ENCODE measurements at places on chromosomes 11 and 22.
A peak's percentile ranks its signal among the peaks of the same experiment; 100 is the strongest.

DNA sequence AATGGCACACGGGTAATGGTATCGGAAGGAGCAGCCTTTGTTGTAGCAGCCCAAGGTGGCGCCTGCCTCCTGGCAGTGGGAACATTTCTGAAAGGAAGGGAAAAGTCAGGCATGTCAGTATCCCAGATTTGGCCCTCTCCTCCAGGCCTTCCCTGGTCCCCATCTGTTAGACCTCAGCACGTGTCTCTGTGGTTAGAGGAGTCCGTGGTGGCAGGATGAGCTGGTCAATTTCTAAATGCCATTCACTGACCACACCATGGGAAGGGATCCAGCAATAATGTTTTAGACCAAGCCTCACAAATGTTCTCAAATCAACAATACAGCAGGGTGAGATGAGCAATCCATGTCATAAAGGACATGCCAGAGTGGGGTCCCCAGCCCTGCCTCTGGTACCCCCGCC is 49.0 kb upstream of the CYP2D6 start:
- ATAC-seq = no peak

- ATAC-seq = peak; percentile 93
These were observed 3.2 kb upstream of the CSDC2 start for GRCh38 chr22:41557401-41558240.

GRCh38 chr11:1437500-1437899 is 47.8 kb downstream of the BRSK2 start:
- peak; percentile 79 for ATAC-seq

DNA sequence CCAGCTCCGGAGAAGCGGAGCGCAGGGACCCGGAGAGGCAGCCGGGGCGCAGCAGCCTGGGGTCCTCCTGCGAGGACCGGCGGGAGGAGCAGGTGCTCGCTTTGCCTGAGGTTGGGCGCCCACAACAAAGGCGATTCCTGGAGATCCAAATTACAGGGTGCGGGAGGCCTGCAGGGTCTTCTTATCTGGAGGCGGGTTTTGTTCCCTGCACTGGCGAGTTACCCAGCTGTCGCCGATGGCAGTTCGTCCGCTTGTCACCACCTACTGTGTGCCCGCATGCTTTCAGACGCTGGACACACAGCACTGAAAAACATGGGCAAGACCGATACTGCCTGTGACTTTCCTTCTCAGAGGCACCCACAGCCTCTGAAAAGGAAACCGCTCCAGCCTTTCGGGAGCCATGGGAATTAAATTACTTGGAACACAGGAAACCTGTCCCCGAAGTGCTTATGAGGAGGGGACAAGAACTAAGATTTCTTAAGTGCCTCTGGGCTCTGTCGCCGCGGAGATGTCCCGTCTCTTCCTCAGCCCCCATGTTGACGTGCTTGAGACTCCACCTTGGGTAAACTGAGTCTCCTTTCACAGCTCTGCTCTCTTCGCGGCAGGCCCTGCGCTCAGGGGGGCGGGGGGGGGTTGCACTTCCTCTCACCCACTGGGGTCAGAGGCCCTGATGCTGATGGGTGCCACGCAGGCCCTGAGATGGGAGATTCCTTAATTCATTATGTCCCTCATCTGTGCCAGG is 1.3 kb upstream of the ZFTA start:
- peak; percentile 5 for ATAC-seq

- ATAC-seq = no peak
These were observed 116.7 kb downstream of the RBFOX2 start for GRCh38 chr22:35911877-35912276.

GRCh38 chr22:45831394-45831793 is 145.6 kb downstream of the WNT7B start:
- ATAC-seq = no peak

DNA sequence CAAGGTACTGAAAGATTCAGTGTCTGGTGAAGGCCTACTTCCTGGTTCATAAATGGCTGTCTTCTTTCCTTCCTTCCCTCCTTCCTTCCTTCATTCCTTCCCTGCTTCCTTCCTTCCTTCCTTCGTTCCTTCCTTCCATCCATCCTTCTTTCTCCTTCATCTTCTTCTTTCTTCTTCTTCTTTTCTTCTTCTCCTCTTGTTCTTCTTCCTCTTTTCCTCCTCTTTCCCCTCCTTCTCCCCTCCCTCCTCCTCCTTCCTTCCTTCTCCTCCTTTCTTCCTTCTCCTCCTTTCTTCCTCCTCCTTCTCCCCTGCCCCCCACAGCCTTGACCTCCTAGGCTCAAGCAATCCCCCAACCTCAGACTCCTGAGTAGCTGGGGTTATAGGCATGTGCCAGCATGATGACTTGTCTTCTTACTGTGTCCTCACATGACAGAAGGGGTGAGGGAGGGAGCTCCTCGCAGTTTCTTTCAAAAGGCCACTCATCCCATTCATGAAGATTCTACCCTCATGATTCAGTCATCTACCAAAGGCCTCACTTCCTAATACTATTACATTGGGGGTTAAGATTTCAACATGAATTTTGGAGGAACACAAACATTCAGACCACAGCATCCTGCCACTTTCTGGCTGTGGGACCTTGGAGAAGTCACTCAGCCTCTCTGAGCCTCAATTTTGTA is 22.6 kb upstream of the CCDC134 start:
- ATAC-seq = no peak

DNA sequence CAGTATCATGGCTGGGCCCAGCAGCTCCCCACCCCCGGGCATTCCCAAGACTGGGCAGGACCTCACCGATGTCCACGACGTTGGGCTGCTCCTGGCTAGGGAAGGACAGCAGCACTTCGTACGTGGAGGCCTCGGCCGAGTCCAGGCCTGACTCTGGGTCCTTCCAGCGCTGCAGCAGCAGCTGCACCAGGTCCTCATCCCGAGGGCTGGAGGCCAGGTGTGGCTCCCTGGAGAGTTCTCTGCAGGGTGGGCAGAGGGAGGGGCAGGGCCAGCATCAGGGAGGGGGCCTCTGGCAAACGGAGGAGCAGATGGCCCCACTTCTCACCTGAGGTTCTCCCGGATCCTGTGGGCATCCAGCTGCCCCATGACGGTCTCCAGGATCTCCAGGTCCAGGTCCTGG is 341 bp downstream of the NAALADL1 start:
- ATAC-seq = no peak

DNA sequence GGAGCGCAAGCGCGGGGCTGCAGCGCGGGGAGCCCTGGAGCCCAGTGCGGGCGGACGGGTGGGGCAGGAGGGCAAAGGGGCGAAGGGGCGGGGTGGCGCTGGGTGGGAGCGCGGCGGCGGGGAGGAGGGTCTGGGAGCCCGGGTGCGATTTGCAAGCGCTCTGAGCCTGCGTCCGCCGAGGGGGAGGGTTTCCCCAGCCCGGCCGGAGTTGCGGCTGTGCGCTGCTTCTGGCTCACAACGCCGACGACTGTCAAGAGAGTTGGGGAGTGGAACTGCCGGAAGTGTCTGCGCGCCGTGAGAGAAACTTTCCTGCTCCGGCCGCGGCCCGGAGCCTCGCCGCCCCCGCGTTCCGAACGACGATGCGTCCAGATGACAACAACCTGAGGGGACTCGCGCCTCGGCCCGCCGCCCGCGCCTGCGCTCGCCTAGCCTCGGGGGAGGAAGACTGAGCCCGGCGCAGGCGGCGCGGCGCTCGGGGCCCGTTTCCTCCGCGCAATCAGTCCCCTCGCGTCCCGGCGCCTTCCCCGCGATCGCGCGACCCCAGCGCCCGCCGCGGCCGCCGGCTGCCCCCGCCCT is at the start of gene ARHGAP42:
ARHGAP42 (plus strand) TSS at position 235 of the 576 bp plus-strand sequence. CDS start 391 bp downstream, outside the sequence.
- peak; percentile 82 for ATAC-seq

DNA sequence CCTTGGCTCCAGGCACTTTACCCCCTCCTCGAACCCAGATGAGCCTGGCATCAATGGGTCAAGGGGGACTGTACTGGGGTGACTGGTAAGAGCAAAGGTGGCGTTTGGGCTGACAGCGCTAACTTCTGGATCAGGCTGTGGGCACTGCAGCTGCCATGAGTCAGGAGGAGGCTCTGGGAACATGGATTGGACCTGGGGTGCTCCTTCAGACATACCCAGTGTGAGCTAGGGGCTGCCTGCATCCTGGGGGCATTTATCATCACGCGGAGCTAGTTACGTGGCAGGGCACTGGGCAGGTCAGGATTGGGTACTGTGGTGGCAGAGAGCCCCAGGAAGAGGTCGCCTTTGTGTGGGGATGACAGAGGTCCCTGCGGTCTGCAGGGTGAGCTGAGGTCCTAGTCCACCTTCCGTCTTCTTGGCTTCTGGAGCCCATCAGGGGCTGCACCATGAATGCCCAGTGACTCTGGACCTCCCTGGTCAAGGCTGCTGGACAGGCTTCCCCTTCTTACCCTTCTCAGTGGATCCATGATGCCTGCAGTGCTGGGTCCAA is 13.1 kb downstream of the GRIK4 start:
- no peak for ATAC-seq

GRCh38 chr11:1234771-1235305 is 12.0 kb downstream of the MUC5B start:
- ATAC-seq = no peak

DNA sequence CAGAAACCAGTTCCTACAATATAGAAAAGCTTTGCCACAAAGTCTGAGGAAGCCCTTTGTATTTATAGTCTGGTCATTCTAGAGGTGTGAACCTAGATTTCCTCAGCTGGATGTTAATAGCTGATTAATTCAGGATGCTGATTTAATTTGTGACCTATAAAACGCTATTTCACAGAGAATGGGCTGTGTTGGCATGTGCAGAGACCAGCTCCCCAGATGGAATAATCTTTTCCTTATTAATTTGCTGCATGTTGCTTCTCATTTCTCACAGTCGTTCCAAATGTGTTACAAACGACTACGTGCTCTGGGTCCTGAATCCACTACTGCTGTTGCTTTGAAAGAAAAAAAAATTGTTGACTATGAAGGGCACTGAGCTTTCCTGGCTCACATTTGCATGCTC is 49.3 kb downstream of the BDNF start:
- ATAC-seq = no peak

DNA sequence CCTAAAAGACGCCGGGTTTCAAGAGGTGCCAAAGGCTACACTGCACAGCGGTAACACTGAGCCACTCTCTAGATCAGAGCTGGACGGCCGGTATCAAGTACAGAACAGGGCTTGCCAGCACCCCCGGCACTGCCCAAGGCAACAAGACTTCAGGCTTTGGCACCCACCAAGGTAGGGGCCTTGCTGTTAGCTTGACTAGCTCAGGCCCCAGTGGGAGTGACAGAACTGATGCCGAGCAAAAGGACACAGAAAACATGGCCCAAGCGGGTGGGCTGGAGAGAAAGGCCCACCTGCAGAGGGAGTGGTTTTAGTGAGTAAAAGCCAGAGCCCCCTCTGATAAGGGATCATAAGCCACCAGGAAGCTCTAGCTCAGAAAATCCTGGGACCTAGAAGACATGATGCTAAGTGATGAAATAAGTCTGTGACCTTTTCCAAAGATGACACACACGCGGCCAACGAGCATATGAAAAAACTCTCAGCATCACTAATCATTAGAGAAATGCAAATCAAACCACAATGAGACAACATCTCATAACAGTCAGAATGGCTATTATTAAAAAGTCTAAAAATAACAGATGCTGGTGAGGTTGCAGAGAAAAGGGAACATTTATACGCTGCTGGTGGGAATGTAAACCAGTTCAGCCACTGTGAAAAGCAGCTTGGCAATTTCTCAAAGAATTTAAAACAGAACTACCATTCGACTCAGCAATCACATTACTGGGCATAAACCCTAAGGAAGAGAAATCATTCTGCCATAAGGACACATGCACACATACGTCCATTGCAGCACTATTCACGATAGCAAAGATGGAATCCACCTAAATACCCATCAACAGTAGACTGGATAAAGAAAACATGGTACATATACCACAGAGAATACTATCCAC is 12.9 kb downstream of the EHD1 start:
- ATAC-seq = no peak

All from motor neuron (in vitro differentiated cells).